K562 (cell line): ENCODE measurements at places on chromosomes 5 and 9. TPM values are rescaled to one million over a fixed set of nuclear protein-coding genes. Genes with fewer than 3 reads are reported as not detected.

Gene FGFR4
- 32.2 and 35.4 TPM in 2 replicates for total RNA-seq

Gene HACD4
- total RNA-seq: 0.02 TPM in 2 replicates

Gene OBP2B
- not detected in 2 replicates for total RNA-seq

GRCh38 chr5:95760273-95761191 is 29.4 kb downstream of the RHOBTB3 start:
- DNase-seq: no peak

DNA sequence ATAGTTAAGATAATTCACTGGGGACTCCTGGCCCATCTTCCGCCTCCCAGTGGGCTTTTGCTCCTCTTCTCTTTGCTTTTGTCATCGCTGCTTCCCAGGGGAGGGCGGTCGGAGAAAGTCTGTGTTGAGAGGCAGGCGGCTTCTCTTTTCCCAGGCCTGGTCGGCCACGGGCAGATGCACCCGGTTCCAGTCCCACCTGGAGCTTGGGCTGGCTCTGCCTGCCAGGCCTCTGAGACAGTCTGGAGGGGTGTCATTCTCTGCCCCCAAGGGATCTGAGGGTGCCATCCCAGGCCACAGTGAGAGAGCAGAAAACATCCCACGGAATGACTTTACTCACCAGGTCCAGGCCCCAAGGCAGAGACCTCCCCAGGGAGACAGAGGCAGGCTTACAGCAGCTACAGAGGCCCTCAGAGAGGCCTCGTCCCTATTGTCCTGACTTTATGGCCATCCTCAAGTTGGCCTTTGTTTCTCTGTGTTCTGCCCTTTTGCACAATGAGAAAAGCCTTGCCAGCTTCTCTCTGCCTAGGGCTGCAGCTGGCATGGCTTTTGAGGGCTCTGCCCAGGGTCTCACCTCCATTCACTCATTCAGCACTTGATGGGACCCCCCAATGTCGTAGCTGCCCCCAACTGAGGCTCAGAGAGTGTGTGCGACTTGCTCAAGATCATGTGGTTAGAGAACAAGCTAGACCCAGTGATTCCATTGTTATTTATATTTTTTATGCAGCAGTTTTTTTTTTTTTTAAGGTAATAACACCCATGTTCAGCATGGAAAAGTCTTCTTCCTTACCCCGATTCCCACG is 44.2 kb upstream of the BOD1 start:
- DNase-seq: no peak

Gene HMMR
- total RNA-seq: 73.8 and 74.9 TPM in 2 replicates
